ENCODE measurements at places on chromosomes 1 and 21.
A peak's percentile ranks its signal among the peaks of the same experiment; 100 is the strongest.

- no peak for DNase-seq
These were observed 112.4 kb downstream of the PLXNA2 start for GRCh38 chr1:208131621-208132286.

DNA sequence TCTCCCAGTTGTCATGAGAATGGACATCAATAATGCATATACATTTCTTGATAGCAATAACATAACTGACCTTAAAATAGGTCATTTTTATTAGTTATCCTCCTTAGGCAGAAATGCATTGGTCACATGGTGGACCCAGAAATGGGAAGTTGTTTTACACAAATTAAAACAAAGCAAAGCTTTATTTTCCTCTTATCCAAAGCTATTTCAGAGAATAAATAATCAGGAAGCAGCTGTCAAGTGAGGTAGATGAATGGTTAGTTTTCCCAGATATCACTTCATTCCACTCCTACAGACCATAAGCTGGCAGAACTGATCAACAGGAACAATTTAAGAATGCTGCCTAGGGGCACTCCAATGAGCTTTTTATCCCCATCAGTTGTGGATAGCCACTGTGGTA, 16.0 kb upstream of the OLIG1 start:
- no peak for DNase-seq

DNA sequence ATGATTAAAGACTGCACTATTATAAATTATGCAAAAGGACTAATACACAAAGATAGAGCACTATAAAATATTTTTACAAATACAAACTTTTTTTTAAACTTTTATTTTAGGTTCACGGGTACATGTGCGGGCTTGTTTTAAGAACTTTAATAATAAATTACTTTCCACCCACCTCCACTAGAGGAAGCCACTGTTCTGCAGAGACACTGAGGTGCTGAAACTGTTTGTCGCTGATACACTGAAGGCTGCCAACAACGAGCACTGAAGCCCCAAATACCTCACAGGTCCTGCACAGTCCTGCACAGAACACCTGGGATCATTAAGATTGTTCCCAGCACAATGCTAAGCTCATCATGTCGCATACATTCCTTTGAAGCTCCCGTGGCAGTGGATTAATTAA, 19.9 kb downstream of the COA6 start:
- DNase-seq, result no peak

DNA sequence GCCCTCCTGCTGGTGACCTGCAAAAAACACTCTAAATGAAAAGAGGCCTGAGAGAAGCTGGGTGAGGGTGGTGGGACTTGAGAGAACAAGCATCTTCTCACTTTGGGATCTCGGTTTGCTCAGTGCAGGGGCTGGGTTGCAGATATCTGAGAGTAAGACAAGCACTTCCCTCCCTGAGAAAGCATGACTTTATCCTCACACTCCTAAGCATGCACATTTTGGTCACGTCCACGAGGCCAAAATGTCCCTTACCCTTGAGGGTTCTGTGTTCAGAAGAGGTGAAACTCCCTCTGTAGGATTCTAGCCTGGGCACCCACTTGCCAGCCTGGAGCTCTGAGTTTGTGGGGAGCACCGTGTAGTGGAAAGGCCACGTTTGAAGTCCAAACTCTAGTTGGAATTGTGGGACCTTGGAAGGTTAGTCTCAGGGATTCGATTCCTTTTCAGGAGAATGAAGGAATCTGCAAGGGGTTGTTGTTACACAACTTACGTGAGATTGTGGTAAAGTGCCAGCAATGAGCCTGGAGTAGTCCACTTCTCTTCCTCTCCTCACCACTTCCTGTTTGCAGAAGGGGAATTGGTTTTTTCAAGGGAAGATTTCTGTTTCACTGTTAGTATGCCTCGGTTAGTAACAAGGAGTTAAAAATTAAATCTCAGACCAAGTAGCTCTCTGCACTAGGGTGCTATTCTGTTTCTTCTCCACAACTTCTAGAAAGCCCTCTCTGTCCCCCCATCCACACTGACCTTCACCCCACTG, 3.0 kb downstream of the FCAMR start:
- DNase-seq, result no peak

DNA sequence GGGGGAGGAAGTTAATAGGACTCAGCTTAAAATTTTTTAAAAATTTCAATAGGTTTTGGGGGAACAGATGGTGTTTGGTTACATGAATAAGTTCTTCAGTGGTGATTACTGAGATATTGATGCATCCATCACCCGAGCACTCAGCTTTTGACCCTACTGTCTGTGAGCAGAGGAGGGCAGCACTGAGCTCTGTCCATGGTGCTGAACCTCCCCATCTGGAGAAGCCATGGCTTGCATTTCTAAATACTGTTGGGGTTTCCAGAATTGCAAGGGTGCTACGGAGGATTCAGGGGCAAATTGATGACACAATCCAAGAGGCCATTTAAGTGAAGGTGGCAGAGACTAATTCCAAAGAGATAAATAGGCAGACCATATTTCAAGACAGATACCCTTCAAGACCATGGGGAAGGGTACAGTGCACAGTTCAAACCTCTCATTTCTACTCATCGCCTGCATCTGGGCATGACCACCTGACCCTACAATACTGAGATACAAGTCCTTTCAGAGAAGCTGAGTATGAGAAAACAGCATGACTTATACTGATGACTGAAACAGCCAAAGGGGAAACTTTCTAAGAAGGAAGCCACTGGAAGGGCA, 17.2 kb downstream of the SYT2 start:
- DNase-seq, result peak; percentile 90

- no peak for DNase-seq
These were observed 27.3 kb downstream of the TMEM200B start for GRCh38 chr1:29096231-29096886.

DNA sequence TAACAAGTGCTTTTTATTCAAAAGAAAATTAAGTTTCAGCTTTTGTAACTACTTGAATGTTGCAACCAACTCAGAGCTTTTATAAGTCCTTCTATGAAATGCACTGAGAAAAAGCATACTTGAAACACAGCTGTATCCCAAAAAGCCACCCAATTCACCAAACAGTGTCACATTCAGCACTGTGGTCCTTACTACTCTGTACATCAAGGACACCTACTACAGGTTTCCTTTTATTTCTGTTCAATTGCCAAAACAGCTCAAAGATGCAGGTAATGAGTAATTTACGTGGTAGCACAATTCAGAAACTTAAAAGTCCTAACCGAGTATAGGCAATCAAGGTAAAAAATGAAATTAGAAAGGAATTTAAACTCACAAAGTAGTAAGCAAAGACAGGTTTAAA, 2.5 kb downstream of the EIF4G3 start:
- DNase-seq, result no peak

- DNase-seq, result no peak
These were observed 81.3 kb downstream of the TIAM1 start for GRCh38 chr21:31262728-31263127.

- no peak for DNase-seq
These were observed 2021.9 kb downstream of the MRPL39 start for GRCh38 chr21:23585419-23585818.

DNA sequence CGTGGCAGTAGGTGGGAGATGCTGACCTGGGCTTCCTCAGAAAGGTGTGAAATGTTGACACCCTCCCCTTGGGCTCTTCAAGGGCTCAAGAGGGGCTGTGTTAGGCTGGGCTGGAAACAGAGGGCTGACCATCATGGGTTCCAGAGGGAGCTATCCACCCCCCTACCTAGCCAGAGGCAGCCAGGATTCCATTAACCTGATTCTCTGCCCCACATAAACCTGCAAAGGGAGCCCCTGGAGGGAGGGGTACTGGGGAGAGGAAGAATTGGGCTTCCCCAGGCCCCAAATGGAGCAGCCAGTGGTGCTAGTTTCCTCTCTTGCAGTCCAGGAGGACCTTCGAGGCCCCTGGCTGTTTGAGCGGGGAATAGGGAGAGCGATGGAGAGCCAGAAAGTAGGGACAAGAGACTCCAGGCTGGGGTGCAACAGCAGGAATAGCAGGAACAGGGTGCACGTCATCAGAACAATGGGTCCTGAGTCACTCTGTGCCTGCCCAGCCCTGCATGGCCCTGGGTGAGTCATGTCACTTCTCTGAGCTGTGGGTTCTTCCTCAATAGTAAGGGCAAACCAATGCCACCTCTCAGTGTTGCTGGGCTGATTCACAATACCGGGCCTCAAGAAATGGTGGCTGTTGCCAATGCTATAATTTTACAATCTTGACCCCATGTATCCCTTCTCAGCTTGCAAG, 121.2 kb downstream of the EPHB2 start:
- DNase-seq, result no peak

- no peak for DNase-seq
These were observed 100.3 kb downstream of the BEND5 start for GRCh38 chr1:48676376-48676775.

DNA sequence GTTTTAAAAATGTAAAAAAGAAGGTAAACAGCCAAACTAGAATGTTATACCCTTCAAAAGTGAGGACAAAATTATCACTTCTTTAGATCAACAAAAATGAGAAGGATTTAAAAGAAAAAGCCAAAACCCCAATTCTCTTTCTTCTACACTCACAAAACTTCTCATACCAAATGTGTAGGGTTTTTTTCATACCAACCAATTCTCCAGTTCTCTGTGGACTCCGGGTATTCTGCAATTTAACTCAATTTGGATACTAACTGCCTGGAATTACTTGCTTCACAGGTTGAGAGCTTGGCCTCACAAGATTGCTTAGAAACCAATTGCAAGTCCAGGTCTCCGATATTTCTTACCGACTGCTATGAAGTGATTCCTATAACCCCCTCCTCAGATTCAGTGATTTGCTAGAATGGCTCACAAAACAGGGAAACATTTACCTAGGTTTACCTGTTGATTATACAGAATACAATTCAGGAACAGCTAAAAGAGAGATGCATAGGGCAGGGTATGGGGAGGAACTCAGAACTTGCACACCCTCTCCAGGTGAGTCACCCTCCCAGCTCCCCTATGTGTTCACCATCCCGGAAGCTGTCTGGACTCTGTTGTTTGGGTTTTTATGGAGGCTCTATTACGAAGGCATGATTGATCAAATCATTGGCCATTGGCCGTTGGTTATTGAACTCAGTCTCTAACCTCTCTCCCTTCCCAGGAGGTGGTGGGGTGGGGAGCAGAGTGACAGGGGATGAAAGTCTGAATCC, 67.1 kb downstream of the CAMTA1 start:
- DNase-seq, result no peak

GRCh38 chr1:11858158-11858557, 587 bp downstream of the NPPB start:
- DNase-seq, result no peak

GRCh38 chr1:14940285-14940870, 213.2 kb upstream of the TMEM51 start:
- no peak for DNase-seq

GRCh38 chr1:230517326-230517725, 91.2 kb upstream of the PGBD5 start:
- DNase-seq, result no peak

GRCh38 chr1:157154940-157155514, 16.8 kb upstream of the ETV3 start:
- no peak for DNase-seq

DNA sequence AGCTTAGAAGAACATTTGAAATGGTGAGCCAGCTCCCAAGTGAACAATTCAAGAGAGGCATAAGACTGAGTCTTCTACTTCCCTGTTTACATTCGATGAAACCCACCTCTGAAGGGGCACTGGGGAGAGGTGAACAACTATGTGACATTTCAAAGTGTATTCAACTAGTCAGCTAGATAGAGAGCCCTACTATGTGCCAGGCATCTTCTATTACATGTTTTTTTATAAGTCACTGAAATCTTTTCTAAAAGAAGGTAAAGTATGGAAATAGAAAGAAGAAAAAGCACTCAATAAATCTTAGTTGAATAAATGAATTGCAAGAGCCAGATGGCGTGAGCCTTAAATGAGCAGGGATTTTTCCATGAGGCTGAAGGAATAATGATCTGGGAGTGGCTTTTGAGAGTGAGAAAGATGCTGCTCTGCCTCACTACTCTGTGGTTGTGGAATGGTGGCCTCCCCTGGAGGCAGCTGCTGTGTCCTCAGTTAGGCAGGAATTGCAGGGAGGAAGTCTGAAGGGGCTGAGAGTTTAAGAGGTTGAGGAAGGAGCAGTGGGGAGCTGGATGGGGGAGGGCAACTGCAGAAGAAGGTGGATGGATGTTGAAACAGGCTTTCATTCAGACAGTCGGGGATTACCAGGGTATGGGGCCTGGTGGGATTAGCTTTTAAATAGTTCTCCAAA, 10.4 kb upstream of the PTPRF start:
- no peak for DNase-seq

DNA sequence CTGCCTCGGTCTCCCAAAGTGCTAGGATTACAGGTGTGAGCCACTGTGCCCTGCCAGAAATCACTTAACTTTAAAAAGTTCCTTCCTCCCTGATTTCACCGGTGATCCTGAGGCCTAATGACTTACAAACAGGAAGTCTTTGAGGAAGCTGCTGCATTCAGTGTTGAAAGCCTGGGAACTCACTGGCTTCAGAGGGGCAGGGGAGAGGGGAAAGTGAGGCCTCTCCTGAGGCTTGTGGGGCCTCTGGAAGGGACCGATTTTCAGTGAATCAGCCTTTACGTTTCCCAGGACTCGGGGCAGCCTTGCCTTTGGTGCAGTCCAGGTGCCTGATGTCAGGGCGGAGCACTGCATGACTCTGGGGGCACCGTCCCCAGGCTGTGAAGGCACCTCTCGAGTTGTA, 30.1 kb upstream of the ARHGEF10L start:
- no peak for DNase-seq

DNA sequence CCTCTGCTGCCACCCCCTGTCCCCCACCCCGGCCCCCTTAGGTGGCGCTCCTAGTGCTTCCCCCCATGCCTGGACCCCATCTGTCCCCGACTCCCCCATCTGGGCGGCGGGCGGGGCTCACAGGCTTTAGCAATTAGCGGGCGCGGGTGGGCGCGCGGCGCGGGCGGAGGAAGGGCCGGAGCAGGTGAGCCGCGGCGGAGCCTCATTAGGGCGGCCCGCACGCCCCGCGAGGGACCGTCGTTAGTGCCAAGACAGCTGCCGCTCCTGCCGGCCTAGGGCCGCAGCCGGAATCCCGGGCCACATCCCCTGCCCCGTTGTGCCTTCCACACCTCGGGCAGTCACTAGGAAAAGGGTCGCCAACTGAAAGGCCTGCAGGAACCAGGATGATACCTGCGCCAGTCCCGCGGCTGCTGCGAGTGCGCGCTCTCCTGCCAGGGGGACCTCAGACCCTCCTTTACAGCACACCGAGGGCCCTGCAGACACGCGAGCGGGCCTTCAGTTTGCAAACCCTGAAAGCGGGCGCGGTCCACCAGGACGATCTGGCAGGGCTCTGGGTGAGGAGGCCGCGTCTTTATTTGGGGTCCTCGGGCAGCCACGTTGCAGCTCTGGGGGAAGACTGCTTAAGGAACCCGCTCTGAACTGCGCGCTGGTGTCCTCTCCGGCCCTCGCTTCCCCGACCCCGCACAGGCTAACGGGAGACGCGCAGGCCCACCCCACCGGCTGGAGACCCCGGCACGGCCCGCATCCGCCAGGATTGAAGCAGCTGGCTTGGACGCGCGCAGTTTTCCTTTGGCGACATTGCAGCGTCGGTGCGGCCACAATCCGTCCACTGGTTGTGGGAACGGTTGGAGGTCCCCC, 7.6 kb downstream of the OLIG2 start:
- peak; percentile 46 for DNase-seq

- DNase-seq, result no peak
These were observed 491.2 kb upstream of the ZRANB2 start for GRCh38 chr1:71572038-71572437.

Measured in WTC11 (cell line).